ENCODE measurements at places on chromosomes 1 and 21. TPM values are rescaled to one million over a fixed set of nuclear protein-coding genes. Genes with fewer than 3 reads are reported as not detected.

The KAZN gene
- 0.55 TPM for total RNA-seq

The NEXN gene
- 1.7 TPM for total RNA-seq

DNA sequence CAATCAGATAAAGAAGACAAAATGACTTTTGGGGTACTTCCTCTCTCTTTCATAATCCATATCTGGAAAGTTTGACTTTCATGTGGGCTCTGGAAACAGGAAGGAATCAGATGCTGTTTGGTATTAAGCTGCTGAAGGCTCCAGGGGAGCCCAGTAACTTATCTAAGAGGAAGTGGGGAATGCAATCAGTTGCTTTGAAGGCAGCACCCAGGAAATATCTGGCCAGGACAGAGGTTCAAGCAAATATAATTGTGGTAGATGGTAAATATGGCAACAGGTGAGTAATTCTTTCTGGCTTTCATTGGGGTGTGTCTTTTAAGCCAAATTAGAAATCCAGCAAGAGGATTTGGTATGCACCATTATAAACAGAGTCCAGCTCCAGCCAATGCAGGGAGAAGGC, 44.4 kb downstream of the COLGALT2 start:
- H3K27ac ChIP-seq = no peak overlapping the region
- H3K27me3 ChIP-seq = peaks cover 6% of the 10 kb centered on the region
- H3K4me1 ChIP-seq = peaks cover 11% of the 10 kb centered on the region

DNA sequence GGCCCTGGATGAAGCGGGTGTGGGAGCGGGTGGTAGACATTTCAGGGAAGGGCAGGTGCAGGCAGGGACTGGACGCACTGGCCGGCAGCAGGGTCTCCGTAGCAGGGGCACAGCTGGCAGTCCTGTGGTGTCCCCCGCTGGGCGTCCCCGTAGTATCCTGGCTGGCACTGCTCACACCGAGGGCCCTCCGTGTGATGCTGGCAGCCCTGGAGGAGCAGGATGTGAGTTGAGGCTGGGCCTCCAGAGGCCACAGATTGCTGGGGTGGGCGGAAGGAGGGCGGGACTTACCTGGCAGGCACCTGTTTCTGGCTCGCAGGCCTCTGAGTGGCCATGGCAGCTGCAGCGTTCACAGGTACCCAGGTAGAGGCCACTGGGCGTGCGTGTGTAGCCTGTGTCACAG, 62.3 kb downstream of the LDLRAD2 start:
- no peak for DNase-seq
- H3K27ac ChIP-seq = no peak overlapping the region
- no peaks in the 10 kb centered on the region for H3K27me3 ChIP-seq
- no peaks in the 10 kb centered on the region for H3K36me3 ChIP-seq

DNA sequence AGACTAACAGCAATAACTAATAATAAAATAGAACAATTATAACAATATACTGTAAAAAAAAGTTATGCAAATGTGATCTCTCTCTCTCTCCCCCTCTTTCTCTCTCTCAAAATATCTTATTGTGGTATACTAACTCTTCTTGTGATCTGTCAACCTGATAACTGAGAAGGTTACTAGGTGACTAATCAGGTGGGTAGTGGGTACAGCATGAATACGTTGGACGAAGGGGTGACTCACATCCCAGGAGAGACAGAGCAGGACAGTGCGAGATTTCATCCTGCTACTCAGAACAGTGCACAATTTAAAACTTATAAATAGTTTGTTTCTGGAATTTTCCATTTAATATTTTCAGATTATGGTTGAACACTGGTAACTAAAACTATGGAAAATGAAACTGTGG, 257.5 kb downstream of the LRRC40 start:
- no peak overlapping the region for H3K4me3 ChIP-seq
- no peaks in the 10 kb centered on the region for H3K4me1 ChIP-seq

The CD1E gene
- not detected for total RNA-seq

GRCh38 chr1:151992303-151993083, 1.2 kb downstream of the S100A10 start:
- DNase-seq = no peak
- peaks cover 5% of the 10 kb centered on the region for H3K36me3 ChIP-seq
- peak overlapping the region; percentile 94 for H3K4me3 ChIP-seq
- H3K27ac ChIP-seq = peak overlapping the region; percentile 92

DNA sequence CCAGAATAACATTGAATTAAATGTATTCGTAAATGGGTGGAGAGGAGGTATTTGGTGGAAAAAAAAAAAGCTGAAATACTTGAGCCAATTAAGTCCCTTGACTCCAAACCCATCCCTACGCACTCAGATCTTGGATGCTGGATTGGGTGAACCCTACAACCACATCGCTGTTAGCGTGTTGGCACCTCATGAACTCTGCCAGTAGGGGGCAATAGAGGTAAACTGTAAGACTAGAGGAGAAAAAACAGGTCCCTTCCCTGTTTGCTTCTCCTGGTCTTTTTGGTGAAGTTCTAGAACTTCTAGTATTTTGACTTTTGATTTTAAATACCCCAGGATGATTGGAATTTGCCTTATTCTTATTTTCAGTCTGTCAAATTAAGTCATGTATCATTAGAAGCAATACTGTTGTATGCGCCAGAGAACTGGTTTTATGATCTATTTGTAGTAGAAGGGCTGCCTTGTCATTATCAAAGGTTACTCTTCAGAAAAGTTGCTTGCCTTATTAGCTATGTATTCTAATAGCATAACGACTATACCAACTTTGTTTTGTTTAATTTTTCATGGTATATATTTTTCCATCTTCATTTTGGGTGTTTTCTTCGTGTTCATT, 1.9 kb upstream of the OR13G1 start:
- no peaks in the 10 kb centered on the region for H3K4me1 ChIP-seq
- no peak overlapping the region for H3K4me3 ChIP-seq
- no peak overlapping the region for H3K27ac ChIP-seq
- peak; percentile 64 for DNase-seq

The NCAM2 gene
- not detected for total RNA-seq

- no peak overlapping the region for H3K4me3 ChIP-seq
- H3K4me1 ChIP-seq = no peaks in the 10 kb centered on the region
- DNase-seq = no peak
These were observed 34.0 kb upstream of the ARHGAP29 start for GRCh38 chr1:94271373-94271772.

- H3K4me1 ChIP-seq = peaks cover 55% of the 10 kb centered on the region
- no peak for DNase-seq
- peaks cover 28% of the 10 kb centered on the region for H3K36me3 ChIP-seq
- H3K4me3 ChIP-seq = peak overlapping the region; percentile 99
- H3K27me3 ChIP-seq = no peaks in the 10 kb centered on the region
These were observed 1.3 kb upstream of the PARK7 start for GRCh38 chr1:7960165-7960564.

DNA sequence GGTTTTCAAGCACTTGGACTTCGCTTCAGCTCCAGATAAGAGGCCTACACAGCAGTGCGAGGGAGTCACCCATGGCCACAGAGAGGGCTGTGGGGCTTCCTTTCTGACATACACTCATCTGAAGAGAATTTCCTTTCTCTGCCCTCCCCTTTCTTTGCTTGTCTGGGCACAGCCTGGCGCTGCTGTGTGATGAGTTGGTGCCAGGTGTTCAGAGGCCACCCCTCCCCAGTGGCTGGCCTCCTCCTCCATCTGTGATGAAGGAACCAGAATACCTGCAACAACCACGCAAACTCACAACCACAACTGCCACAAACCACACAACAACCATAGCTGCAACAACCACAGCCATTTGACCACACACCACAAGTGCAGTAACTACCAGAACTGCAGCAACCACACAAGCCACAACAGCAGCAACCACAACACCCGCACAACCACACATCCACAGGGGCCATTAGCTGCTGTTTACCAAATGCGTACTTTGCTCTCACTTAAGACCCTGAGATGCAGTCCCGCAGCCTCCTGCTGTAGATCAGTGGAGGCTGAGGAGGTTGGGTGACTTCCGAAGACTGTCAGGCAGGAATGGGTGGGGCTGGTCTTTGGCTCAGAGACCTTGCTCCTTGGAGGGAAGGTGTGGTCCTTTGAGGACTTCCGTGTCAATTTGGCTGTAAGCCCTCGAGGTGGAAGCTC, 71.1 kb downstream of the IER5 start:
- H3K27ac ChIP-seq = peak overlapping the region; percentile 68
- peaks cover 4% of the 10 kb centered on the region for H3K36me3 ChIP-seq
- H3K27me3 ChIP-seq = peaks cover 2% of the 10 kb centered on the region
- H3K4me1 ChIP-seq = peaks cover 25% of the 10 kb centered on the region
- peak; percentile 77 for DNase-seq

The GOLPH3L gene
- 18.2 TPM for total RNA-seq

The HAO2 gene
- not detected for total RNA-seq

GRCh38 chr1:173122958-173123852, 72.5 kb upstream of the TNFSF18 start:
- H3K4me1 ChIP-seq = peaks cover 3% of the 10 kb centered on the region
- H3K4me3 ChIP-seq = no peak overlapping the region
- no peak overlapping the region for H3K27ac ChIP-seq
- no peaks in the 10 kb centered on the region for H3K27me3 ChIP-seq

The WNT9A gene
- total RNA-seq = not detected

The AK5 gene
- total RNA-seq = 7.0 TPM

DNA sequence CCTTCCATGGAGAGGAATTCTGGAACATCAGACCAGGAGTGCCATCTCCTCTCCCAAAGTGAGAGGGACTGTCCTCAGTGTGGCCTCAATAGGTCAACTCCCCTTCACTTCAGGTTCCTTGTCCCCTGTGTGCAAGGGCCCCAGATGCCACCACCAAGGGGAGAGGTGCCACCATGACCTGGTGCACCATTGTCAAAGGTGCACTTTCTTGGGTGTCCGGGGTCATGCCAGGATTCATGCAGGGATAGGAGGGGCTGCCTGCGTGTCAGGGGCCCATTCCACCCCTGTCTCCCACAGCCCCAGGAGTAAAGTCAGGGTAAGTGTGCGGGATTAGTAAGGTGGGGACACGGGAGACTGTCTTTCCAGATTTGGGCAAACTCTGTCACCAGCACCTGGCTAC, 21.4 kb upstream of the EPHA2 start:
- no peaks in the 10 kb centered on the region for H3K36me3 ChIP-seq
- H3K27ac ChIP-seq = no peak overlapping the region
- H3K4me1 ChIP-seq = no peaks in the 10 kb centered on the region
- H3K4me3 ChIP-seq = no peak overlapping the region

- DNase-seq = no peak
- no peak overlapping the region for H3K27ac ChIP-seq
- H3K4me3 ChIP-seq = no peak overlapping the region
- H3K4me1 ChIP-seq = no peaks in the 10 kb centered on the region
- H3K27me3 ChIP-seq = no peaks in the 10 kb centered on the region
These were observed 1359.0 kb upstream of the ADGRL4 start for GRCh38 chr1:80365359-80366021.

The WNT4 gene
- not detected for total RNA-seq

- H3K4me3 ChIP-seq = no peak overlapping the region
- H3K4me1 ChIP-seq = no peaks in the 10 kb centered on the region
- H3K27me3 ChIP-seq = peaks cover 3% of the 10 kb centered on the region
- no peaks in the 10 kb centered on the region for H3K36me3 ChIP-seq
- no peak overlapping the region for H3K27ac ChIP-seq
These were observed 39.9 kb downstream of the AKNAD1 start for GRCh38 chr1:108817016-108817415.

The IGFN1 gene
- total RNA-seq = not detected

- DNase-seq = no peak
- peaks cover 26% of the 10 kb centered on the region for H3K4me1 ChIP-seq
- peaks cover 5% of the 10 kb centered on the region for H3K36me3 ChIP-seq
- H3K4me3 ChIP-seq = no peak overlapping the region
- no peak overlapping the region for H3K27ac ChIP-seq
These were observed 59.7 kb downstream of the DMAP1 start for GRCh38 chr1:44272992-44273391.

The MEF2D gene
- total RNA-seq = 28.8 TPM

DNA sequence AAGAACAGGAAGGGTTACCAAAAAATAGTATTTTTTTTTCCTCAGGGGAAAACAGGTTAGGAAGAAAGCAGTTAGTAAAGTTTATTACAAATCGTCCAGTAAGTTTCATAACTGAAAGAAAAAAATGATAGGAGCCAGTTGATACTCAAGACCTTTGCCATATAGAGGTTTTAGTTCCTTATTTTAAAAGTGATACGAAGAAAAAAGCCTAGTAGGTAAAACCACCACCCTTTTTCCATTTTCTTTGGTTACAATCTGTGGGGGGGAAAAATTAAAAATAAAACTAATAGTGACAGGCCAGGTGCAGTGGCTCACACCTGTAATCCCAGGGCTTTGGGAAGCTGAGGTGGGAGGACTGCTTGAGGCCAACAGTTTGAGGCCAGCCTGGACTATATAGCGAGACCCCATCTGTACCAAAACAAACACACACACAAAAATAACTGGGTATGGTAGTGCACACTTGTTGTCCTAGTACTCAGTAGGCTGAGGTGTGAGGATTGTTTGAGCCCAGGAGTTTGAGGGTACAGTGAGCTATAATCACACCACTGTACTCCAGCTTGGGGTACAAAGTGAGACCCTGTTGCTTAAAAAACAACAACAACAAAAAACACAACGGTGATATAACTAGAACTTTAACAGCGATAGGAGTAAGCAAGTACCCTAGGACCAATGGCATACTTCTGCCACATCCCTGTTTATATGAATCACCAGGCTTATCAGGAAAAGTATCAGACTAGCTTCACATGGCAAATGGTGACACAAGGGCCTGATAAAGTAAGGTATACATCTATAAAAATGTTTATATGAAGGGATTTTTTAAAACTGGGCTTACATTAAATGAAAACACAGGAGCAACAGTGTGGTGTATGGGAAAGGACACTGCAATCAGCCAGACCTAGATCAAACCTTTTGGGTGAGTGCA, 5.4 kb downstream of the TMEM59 start:
- no peak for DNase-seq
- H3K27ac ChIP-seq = no peak overlapping the region
- H3K27me3 ChIP-seq = no peaks in the 10 kb centered on the region
- peaks cover 5% of the 10 kb centered on the region for H3K36me3 ChIP-seq

DNA sequence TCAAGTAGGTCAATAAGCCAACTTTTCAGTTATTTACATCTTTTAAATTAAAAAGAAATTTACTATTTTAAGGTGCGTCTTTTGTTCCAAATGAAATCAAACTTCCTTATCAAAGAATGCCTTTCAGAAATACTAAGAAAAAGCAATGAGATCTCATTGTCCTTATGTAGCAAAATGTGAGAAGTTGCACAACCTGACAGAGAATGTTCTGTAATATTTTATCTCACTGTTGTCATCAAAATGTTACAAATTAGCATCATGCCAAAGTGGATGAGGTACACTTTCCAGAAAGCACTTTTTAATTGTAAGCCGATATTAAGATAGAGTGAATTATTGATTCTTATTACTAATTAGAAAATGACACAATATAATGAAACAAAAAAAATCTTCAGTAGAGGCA, 50.4 kb downstream of the KCNT2 start:
- DNase-seq = no peak
- no peaks in the 10 kb centered on the region for H3K27me3 ChIP-seq
- no peak overlapping the region for H3K27ac ChIP-seq
- H3K4me1 ChIP-seq = no peaks in the 10 kb centered on the region
- no peaks in the 10 kb centered on the region for H3K36me3 ChIP-seq

- no peak for DNase-seq
- H3K4me3 ChIP-seq = no peak overlapping the region
- H3K36me3 ChIP-seq = no peaks in the 10 kb centered on the region
- H3K27ac ChIP-seq = no peak overlapping the region
- H3K27me3 ChIP-seq = no peaks in the 10 kb centered on the region
These were observed 227.1 kb downstream of the GRIK3 start for GRCh38 chr1:36807262-36807661.

The ADORA1 gene
- not detected for total RNA-seq

GRCh38 chr1:53371851-53372250, 44.0 kb upstream of the LRP8 start:
- peaks cover 16% of the 10 kb centered on the region for H3K4me1 ChIP-seq
- H3K36me3 ChIP-seq = no peaks in the 10 kb centered on the region
- no peak for DNase-seq
